ENCODE measurements at places on chromosomes 16 and 17. TPM values are rescaled to one million over a fixed set of nuclear protein-coding genes. Genes with fewer than 3 reads are reported as not detected.

TBC1D3E gene
- total RNA-seq: not detected

PRKCB gene
- not detected for total RNA-seq

CNGB1 gene
- total RNA-seq: not detected

MPV17L gene
- total RNA-seq: 1.3 TPM

NF1 gene
- total RNA-seq: 66.7 TPM

CCT6B gene
- total RNA-seq: 3.2 TPM

CCL2 gene
- total RNA-seq: 50.3 TPM

OR1F1 gene
- total RNA-seq: not detected

FOXC2 gene
- total RNA-seq: 91.8 TPM

ZNF768 gene
- total RNA-seq: 37.1 TPM

SEBOX gene
- total RNA-seq: not detected

DNAH2 gene
- total RNA-seq: 0.03 TPM

XYLT1 gene
- 9.0 TPM for total RNA-seq

DNA sequence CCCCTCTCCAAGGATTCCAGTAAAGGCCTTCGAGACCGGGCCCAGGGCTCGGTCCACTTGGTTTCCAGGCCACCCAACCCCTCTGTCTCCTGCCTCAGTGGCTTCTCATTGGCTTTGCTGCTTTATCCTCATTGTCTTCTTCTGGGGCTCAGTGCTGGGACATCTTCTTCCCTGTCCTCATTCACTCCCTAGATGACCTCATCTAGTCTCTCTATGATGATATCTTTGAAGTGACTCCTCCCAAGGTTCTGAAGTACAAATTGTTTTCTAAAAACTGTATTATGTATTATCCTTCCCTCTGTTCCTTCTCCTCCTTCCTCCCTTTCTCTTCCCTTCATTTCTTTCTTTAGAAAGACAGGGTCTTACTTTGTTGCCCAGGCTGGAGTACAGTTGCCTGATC, 27.1 kb upstream of the NDRG4 start:
- no peak for DNase-seq

GRCh38 chr16:35525979-35526590, 2066.7 kb downstream of the TP53TG3F start:
- DNase-seq: no peak

GRCh38 chr16:4679850-4680636, 13.3 kb upstream of the NUDT16L1 start:
- no peak for DNase-seq

- no peak for DNase-seq
Measured at GRCh38 chr16:8581831-8582580, 8.3 kb downstream of the TMEM114 start.

DNA sequence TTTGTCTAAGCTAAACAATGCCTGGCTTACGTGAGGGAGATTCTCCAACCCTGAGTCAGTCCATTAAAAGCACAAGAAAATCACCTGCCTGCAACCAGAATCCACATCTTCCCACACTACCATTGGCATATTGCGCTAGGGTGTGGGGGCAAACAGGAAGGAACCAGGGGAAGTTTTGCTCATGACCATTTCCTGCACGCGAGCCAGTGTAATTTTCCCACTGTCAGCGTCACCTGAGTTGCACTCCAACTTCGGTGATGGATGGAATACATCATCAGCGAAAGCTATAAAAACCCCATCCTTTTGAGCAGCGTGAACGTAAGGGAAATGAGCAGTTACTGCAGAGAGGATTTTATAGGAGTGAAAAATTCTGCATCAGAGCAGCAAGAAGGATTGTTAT, 167.9 kb upstream of the NOL11 start:
- no peak for DNase-seq

DNA sequence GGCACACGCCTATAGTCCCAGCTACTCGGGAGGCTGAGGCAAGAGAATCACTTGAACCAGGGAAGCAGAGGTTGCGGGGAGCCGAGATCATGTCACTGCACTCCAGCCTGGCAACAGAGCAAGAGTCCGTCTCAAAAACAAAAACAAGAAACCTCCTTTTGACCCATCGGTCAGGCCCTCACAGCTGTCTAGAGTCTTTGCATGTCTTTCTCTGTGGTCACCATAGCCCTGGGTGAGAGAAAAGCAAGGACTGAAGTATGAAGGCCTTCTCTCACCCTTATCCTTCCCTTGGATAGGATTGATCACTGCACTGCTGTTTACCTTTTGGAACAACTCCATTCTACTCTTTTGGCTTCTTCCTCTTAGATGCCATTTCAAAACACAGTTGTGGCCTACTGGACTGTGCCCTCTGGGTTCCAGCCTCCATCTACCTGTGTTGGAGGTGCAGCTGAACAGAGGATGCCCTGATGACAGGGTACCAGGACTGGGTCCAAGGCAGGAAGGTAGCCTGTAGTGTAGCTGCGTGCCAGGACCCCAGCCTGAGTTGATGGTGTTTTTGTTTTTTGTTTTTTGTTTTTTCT, 37.1 kb downstream of the LDHD start:
- DNase-seq: no peak

- no peak for DNase-seq
Measured at GRCh38 chr17:34886831-34887230, 74.4 kb downstream of the CCT6B start.

GRCh38 chr16:17590711-17591654, 120.2 kb upstream of the XYLT1 start:
- DNase-seq: peak; percentile 40

DNA sequence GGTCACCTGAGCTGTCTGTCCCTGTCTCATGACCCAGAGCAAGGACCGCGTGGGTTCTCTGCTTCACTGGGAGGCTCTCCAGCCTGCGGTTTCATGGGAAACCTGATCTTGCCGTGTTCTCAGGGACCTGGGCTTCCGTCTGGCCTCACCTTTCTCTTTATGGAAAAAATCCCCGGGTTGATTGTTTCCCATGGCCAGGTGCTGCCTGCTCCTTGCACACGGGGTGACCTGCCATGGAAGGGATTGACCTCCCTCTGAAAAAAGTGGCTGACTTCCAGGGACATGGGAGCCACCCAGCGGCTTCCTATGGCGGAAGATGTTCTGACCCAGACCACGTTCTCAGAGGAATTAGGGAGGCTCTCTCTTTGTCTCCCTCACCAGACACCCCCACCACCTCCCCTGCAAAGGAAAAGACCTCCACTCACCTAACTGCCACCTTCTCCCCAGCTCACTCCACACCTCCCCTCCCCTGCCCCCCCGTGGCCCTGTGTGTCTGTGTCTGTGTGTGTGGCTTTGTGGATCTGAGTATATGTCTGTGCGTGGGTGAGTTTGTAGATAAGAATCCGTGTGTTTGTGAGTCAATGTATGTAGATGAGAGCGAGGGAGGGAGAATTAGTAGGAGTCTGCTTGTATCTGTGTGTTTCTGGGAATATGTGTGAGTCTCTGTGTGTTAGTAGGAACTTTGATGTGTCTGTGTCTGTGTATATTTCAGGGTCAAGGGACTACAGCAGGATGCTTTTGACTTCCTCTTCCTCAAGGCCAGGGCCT, 154.6 kb downstream of the NTN1 start:
- DNase-seq: no peak

DNA sequence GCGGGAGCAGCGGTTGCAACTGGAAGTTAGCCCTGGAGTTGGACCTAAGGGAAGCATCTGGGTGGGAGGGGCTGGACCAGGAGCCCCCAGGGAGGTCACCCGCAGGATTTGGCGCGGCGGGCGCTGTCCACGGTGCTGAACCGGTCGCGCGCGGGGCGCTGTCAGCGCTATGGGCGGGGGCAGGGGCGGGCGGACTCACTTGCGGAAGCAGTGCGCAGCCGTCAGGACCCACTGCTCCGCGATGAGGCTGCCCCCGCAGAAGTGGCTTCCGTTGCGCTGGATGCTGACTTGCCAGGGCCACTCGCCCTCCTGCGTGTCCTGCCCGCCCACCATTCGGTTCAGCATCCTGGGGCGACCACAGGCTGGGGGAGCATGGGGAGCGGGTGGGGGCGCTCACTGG, 4.5 kb downstream of the PRSS27 start:
- no peak for DNase-seq

DNA sequence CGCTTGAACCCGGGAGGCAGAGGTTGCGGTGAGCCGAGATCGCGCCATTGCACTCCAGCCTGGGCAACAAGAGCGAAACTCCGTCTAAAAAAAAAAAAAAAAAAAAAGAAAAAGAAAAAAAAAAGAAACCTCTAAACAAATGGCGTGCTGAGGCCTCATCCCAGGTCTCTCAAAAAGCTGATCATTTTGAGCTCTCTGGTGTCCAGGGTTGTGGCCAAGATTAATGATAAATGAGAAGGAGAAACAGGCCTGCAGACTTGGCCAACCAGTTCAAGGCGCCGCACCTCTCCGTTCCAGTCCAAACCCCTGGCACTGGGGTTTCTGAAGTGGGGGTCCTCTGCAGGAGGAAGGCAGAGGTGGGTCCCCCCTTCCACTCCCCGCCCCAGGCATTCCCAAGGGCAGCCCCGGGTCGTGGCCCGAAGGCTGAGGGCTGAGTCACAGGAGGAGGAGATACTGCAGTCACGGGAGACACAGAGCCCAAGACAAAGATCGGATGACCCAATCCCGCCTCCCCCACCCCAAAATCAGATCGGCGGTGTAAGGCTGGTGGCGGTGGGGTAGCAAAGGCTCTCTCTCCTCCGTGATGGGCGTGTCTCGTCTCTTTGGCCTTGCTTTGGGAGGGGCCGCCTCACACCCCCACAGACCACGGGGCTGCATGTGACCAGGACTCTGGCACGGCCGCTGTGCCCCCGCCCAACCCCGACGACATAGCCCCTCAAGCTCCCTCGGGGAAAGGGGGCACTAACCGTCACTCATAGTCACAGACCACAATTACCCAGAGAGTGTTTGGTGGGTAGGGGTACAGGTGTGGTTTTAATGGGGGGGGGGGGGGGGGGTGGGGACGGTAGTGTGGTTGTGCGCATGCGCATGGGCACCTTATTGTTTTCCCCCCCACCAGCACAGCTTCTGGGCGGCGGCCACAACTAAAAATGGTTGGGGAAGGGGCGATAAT, 1.1 kb downstream of the VAT1 start:
- DNase-seq: no peak

DNA sequence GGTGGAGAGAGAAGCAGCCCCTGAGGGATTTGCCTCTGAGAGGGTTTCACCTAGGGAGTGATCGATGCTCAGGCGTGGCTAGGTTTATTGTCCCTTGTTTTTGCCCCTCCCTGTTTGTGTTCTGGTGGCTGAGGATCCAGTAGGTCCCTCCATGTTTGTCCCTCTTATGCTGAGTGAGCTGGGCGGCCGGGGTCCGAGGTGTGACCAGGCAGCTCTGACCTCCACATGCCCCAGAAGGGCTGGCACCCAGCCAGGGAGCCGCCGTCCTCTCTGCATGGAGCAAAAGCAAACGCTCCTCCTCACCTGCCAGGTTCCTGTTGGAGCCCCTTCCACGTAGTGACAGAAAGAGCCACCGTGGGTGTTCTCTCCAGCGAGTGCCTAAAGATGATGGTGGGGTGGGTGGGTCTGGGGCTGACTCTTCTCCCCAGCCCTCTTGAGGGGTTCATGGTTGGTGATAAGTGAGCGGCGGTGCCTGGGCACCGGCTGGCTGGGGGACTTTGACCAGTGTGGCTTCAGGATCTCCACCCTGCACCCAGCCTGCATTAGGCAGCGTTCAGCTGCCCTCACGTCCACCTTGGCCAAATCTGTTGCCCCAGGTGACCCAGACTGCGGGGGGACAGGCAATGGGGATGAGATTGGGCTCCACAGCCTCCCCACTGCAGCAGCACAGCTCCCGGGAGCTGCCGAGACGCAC, 14.1 kb upstream of the NUDT16L1 start:
- DNase-seq: no peak

- no peak for DNase-seq
Measured at GRCh38 chr16:1773703-1774447, 941 bp upstream of the MRPS34 start.

- DNase-seq: no peak
Measured at GRCh38 chr17:17055286-17056155, 13.3 kb downstream of the MPRIP start.

- no peak for DNase-seq
Measured at GRCh38 chr17:68289473-68289872, 1.5 kb downstream of the SLC16A6 start.

DNA sequence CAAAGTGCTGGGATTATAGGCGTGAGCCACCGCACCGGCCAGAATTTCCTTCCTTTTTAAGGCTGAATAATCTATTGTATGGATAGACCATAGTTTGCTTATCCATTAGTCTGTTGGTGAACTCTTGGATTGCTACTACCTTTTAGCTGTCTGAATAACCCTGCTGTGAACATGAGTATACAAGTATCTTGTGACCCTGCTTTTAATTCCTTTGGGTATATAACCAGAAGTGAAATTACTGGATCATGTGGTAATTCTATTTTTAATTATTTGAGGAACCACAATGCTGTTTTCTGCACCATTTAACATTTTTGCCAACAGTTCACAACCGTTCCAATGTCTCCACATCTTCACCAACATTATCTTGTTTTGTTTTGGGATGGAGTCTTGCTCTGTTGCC, 4.6 kb upstream of the OTOA start:
- DNase-seq: no peak

- no peak for DNase-seq
Measured at GRCh38 chr17:71111934-71112333, 942.6 kb downstream of the KCNJ2 start.

- DNase-seq: no peak
Measured at GRCh38 chr17:65557349-65558310, 3.8 kb downstream of the AXIN2 start.

DNA sequence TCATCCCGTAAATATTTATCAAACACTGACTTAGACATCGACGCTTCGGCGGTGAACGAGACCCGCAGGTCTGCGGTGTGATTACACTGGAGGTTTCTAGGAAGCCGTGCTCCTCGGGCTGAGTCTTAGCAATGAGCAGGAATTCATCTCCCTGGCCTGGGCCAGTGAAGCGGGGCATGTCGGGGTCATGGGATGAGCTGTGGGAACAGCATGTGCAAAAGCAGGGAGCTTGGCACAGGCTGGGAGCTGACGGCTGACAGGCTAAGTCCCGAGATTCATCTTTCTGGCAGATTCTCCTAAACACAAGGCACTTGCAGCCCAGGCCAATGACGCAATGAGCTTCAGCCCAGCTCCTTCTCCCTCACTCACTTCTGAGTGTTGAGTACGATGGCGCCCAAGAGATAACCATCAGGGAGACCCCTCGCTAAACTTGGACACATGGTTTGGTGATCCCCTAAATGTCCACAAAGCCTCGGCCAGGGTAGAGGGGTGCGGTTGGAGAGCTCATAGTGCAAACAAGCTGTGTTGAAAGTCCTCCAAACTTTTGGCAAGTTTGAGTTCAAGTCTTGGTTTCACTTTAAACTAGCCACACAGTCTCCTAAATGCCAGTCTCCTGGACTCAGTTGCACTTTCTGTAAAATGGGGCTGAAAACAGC, 12.8 kb downstream of the CRISPLD2 start:
- DNase-seq: no peak
